ENCODE measurements at places on chromosomes 12 and 14.
A peak's percentile ranks its signal among the peaks of the same experiment; 100 is the strongest.

DNA sequence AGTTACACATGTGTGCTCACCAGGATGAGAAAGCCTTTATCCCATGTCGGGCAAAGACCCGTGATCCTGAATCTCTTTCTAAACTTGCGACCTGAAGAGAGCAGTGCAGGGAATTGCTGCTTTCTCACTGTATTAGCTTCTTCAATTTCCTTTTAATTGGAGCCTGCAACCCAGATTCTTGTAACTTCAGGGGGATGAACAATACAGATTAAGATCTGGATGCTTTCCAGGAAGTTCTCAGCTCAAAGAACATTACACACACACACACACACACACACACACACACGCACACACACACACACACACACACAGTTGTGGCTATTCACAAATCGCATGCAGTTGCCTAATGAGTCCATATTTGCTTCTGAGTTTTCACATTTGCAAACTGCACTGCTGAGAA lies 268.3 kb downstream of the NPAS3 start:
- DNase-seq, result no peak

DNA sequence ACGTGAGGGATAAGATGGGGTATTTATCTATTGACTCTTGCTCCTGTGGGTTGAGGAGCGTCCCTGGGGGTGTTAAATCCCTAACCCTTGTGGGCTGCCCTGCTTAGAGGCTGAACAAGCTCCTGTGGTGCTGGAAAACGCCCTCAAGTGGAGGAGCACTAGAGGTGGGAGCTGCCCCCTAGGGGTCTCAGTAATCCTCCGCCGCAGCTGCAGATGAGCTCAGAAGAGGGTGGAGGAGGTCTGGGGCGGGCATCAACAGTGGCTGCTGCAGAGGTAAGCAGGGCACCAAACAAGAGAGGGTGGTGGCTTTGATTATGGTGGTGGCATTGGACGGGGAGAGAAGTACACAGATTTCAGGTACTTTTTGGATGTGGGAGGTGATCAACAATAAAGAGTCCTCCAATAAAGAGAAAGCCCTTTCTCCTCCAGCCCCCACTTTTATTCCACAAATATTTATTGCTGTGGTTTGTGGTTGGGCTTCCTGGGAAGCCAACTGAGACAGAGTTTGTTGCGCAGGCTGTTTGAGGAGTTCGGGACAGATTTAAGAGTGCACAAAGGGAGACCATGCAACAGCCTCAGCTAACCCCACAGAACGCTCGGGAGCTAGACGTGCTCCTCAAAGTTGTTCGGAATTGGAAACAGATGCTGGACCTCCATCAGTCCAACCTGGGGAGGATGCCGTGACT lies 179.9 kb downstream of the ADCK1 start:
- DNase-seq, result no peak

- DNase-seq, result peak; percentile 15
Measured at GRCh38 chr12:89883630-89884389, 175.2 kb upstream of the ATP2B1 start.

- DNase-seq, result no peak
Measured at GRCh38 chr12:72291175-72291574, 19.0 kb downstream of the TRHDE start.

- DNase-seq, result no peak
Measured at GRCh38 chr12:113238309-113238708, 17.0 kb downstream of the TPCN1 start.

GRCh38 chr12:38392554-38393144 lies 76.1 kb downstream of the ALG10B start:
- peak; percentile 34 for DNase-seq

DNA sequence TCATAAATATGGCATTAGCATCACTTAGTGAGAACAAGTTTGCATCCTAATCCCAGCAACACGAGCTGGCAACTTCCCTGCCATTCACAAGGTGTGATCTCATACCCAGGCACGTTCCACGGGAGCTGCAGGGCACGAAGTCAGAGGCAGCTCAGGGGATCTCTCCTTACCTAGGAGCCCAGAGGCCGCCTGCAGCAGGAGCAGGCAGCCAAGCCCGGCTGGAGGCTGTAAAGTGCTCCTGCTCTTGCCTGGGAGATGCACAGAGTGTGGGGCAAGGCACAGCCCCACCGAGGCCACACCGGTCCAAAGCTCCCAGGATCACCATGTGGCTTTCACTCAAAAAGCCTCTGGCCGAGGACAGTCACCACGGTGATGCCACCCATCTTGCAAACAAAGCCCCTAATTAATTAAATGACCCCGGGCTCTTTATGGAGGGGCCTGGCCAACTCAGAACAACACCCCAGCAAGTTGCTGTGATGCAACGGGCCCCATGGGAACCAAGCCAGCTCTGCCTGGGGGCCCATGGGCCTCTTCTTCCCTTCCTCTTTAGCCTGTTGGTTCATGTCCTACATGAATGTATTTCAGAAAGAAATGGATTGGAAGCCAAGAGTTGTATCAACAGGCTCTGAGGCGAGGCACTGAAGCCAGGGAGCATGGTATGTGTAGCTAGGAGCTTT lies 26.5 kb downstream of the NUAK1 start:
- no peak for DNase-seq

Measured in choroid plexus epithelial cell (primary cell).